Activated naive CD4-positive, alpha-beta T cell treated with anti-CD3 and anti-CD28 coated beads, Interleukin-2, amount 50 U/mL, for 72 hours (primary cell): ENCODE measurements at places on chromosomes 13 and 19.

GRCh38 chr13:74479124-74479523, 344.9 kb upstream of the KLF12 start:
- DNase-seq, result no peak

DNA sequence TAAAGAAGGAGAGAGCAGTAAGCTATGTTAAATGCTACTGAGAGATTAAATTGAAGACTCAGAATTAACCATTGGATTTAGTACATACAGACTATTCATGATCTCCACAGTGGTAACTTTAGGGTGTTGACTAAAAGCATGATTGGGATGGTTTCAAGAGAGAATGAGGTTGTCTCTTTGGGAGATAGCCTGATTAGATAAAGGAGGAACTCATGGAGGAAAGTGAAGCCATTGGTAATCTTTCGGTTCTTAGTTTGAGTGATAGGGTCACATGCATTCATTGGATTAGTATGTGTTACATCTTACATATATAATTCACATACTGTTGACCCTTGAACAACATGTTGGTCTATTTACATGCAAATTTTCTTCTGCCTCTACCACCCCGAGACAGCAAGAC, 18.8 kb upstream of the KL start:
- DNase-seq, result no peak

DNA sequence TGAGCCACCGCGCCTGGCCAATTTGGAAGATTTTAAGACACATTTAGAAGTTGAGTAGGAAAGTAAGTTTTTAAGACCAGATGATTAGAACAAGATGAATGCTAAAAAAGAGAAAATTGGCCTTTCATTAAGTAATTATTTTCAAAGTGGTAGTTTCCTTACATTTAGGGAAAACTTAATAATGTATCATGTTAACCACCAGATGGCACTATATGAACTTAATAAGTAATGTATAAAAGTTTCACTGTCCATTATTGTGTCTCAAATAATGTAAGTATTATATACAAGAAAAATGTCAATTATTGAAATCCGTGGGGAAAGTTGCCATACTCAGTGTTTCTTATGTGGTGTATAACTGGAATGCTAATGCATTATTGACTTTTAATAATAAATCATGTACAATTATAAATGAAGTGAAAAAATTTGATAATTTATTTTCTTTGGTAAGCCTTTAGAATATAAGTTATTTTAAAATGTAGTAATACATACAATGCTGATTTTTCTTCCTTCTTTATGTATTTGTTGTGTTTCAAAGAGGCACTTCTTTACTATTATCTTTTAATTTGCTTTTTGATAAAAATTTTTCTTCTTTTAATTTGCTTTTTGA, 29.2 kb downstream of the COG6 start:
- no peak for DNase-seq

GRCh38 chr19:21233691-21234090, 91.9 kb downstream of the ZNF431 start:
- no peak for DNase-seq

GRCh38 chr13:97423300-97424045, 10.5 kb upstream of the RAP2A start:
- no peak for DNase-seq

- no peak for DNase-seq
Measured at GRCh38 chr13:40755082-40755700, 15.8 kb downstream of the MRPS31 start.

DNA sequence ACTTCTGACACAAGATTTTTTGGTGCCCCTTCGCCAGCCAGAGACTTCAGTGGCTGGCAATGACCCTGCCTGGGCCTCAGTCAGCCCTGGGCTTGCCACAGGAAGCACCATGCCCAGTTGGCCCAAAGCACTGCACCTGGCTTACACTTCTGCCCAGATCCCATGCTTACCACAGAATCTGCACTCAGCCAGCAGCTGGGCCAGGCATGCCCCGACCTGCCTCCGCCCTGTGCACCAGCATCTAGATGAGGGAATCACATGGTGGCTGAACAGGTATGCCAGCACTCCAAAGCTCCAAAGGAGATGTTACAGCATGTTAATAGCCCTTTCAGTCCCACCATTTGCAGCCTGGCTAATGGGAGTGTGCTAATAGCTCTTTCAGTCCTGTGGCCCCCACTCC, 690.9 kb downstream of the SLITRK6 start:
- no peak for DNase-seq

GRCh38 chr13:24161010-24161775, 673 bp downstream of the SPATA13 start:
- DNase-seq, result peak; percentile 46

DNA sequence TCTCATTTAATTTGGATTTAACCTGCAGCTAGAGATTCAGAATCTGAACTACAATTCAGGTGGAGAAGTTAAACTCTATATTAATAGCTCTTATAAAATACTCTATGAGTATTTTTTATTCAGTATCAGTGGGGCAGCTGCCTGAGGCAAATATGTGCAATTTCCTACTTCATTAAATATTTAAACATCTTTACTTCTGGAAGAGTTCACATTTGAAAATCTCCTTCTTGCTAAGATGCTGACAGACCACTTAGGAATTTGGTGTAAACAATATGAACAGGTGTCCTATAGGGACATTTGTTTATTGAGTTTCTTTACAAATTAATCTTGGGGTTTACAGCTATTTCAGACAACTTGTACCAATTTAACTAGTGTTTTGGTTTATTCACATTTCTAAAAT, 20.4 kb downstream of the STARD13 start:
- no peak for DNase-seq

DNA sequence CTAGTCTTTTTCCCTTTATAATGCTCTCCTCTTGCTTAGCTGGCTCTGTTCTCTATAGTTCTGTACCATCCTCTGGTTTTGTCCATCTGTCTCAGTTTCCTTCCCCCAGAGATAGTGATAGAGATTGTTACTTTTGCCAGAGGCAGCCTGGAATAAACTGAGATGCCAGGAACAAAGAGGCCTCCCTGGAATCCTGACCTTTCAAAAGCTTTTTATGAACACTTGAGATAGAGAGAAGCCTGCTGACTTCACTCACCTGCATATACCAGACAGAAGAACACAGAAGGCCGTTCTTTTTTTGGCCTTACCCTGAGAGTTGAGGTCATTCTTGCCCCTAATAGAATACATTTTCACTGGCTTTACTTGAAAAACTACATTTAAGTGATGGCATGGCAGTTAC, 150.2 kb downstream of the LHFPL6 start:
- DNase-seq, result no peak

DNA sequence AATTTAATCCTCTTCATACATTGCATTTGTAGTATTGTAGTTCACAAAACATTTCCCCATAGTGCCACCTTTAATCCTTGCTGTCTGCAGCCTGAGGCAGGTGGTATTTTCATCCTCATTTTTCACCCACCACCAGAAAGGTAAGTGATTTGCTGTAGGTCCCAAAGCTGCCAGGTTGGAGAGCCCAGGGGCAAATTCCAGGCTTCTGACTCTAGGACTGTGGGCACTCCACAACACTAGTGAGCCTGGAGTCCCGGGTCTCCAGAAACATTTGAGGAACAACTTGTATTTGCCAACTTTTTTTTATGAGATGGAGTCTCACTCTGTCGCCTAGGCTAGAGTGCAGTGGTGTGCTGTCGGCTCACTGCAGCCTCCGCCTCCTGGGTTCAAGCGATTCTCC, 6.2 kb downstream of the ILF3 start:
- DNase-seq, result no peak

GRCh38 chr13:49495783-49496762, at the start of gene PHF11:
PHF11 (plus strand) TSS chr13:49495953; CDS start chr13:49496002, 49 bp downstream.
- DNase-seq, result peak; percentile 87

DNA sequence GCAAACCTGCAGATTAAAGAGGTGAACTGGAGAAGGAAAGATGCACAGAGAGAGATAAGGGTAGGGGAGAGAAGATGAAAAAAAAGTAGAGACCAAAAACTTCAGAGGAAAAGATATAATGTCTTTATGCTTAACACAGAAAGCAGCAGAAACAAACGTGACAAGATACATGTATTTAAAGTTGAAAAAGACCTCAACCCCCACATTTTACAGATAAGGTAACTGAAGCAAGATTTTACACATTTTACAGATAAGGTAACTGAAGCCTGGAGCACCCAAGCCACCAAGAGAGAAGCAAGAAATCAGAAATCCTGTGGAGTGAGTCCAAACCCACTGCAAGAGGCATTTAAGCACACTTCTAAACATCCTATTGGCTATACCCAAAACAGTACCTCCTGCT, 185.3 kb downstream of the TBC1D4 start:
- no peak for DNase-seq

- no peak for DNase-seq
Measured at GRCh38 chr13:26664876-26665275, 95.7 kb downstream of the GPR12 start.

GRCh38 chr19:47225746-47226425, 5.1 kb downstream of the BBC3 start:
- peak; percentile 94 for DNase-seq

GRCh38 chr19:7602935-7603497, 7.4 kb downstream of the CAMSAP3 start:
- DNase-seq, result no peak

- no peak for DNase-seq
Measured at GRCh38 chr13:98253526-98253925, 76.5 kb upstream of the RNF113B start.

GRCh38 chr19:4935444-4935843, 26.1 kb downstream of the UHRF1 start:
- DNase-seq, result no peak

DNA sequence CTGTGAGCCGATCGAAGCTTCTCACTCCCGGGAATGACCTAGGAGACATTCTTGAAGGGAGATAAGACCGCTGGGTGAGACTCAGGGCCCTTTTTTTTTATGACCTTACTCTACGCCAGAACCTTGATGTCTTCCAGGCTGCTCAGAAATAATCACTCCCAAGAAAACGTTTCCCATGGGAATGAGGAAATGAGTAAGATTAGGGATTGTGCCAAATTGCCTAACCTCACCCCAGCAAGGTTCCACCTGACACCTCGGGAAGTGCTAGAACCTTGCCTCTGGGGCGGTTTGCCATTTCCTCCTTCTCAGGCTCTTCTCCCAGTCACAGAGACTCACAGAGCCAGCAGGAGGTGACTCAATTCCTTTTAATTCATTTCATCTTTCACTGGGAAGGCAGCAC, 2.3 kb downstream of the SLC46A3 start:
- no peak for DNase-seq

GRCh38 chr19:40284251-40284500, 969 bp downstream of the AKT2 start:
- no peak for DNase-seq

- DNase-seq, result no peak
Measured at GRCh38 chr13:111263566-111263965, 56.9 kb upstream of the TEX29 start.

- no peak for DNase-seq
Measured at GRCh38 chr13:109160887-109161669, 531.7 kb downstream of the MYO16 start.

DNA sequence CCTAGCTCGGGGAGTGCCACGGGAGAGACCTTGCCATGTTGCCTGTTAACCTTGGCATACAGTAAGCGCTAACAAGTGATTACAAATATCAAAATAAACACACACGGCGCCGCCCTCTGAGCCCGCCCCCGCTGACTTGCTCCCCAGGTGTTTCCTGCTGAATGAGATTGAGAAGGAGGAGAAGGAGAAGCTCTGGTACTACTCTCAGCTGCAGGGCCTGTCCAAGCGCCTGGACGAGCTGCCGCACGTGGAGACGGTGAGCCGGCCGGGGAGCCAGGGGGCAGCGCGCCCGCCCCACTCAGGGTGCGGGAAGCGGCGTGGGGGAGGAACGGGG, 5.0 kb downstream of the APC2 start:
- no peak for DNase-seq

GRCh38 chr13:105847527-105848291, 687.8 kb downstream of the EFNB2 start:
- DNase-seq, result no peak

DNA sequence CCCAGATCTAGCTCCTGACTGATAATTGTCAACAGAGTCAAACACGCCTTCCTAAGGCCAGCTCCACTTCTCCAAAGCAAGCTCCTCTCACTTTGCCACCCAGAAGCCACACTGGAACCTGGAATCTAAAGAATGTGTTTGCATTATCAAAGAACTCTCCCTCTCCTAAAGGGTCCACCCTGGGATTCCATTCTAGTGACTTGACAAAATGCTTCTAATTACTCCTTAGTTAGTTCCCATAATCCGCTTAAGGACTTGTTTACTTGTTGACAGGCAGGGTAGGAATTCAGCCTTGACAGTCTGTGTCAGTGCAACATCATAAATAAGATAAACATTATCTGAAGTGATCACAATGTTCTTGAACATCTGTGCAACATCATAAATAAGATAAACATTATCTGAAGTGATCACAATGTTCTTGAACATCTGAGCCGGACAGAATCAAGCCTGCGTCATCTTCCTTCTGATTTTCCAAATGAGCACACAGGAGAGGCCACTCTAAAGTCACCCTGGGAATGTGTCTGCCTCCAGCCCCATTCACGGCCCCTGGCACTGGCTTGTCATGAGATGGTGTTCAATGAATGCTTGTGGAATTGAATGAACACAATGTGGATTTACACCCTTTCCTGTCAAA, 512.1 kb downstream of the IRS2 start:
- DNase-seq, result no peak

DNA sequence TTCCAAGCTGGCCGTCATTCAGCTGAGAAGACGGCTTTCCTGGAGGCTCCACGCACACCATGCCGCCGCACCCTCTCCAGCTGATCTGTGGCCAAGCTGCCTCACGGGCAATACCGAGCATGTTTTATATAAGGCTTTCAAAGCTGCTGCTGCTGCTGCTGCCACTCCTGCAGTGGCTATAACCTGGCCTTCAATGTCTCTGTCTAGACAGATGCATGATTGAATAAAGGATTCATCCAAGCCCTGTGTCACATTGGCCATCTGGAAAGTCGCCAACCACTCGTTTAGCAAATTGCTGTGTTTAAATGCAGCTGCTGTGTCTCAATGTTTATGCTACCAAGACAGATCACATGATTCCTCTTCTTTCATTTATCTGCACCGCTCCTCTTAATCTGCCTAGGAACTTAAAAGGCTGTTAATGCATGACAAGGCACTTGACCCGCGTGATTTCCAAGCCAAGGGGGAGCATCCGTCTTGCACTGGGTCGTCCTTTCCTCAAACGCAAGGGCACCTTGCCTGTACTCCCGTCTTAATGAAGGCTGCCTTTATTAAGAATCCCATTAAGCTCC, 114.3 kb downstream of the TEX26 start:
- DNase-seq, result no peak

GRCh38 chr19:14686411-14686810, 3.4 kb upstream of the ZNF333 start:
- DNase-seq, result no peak

GRCh38 chr19:34975056-34975455, 11.0 kb upstream of the ZNF792 start:
- DNase-seq, result no peak

GRCh38 chr19:24040621-24041020, 46.4 kb upstream of the ZNF254 start:
- no peak for DNase-seq

- no peak for DNase-seq
Measured at GRCh38 chr13:30186634-30187415, 120.5 kb downstream of the KATNAL1 start.
